Natural killer cell treated with Interleukin-12 subunit alpha and Interleukin-12 subunit beta and Interleukin-15 and Interleukin-18, amount 100 ng/mL, for 72 hours (primary cell): ENCODE measurements at places on chromosomes 13 and 19. TPM values are rescaled to one million over a fixed set of nuclear protein-coding genes. Genes with fewer than 3 reads are reported as not detected.
A peak's percentile ranks its signal among the peaks of the same experiment; 100 is the strongest.

The NXNL1 gene
- not detected for total RNA-seq

The NCR1 gene
- 253 TPM for total RNA-seq

DNA sequence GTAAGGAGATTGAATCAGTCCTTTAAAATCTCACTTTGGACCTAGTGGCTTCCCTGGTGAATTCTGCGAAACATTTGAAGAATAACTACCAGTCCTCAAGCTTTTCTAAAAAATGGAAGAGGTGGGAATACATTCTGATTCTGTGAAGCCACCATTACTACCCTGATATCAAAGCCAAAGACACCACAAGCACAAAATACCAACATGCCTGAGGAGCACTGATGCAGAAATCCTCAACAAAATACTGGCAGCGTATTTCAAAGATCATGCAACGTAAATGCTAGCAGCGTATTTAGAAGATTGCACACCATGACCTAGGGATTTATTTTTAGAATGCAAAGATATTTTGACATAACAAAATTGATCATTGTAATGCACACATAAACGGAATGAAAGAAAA lies 14.4 kb downstream of the ATP4B start:
- H3K27me3 ChIP-seq, result no peaks in the 10 kb centered on the region
- H3K27ac ChIP-seq, result no peak overlapping the region
- DNase-seq, result no peak
- peaks cover 5% of the 10 kb centered on the region for H3K4me1 ChIP-seq
- no peak overlapping the region for H3K4me3 ChIP-seq
- H3K36me3 ChIP-seq, result peaks cover 13% of the 10 kb centered on the region

The FAM83E gene
- 13.7 TPM for total RNA-seq

DNA sequence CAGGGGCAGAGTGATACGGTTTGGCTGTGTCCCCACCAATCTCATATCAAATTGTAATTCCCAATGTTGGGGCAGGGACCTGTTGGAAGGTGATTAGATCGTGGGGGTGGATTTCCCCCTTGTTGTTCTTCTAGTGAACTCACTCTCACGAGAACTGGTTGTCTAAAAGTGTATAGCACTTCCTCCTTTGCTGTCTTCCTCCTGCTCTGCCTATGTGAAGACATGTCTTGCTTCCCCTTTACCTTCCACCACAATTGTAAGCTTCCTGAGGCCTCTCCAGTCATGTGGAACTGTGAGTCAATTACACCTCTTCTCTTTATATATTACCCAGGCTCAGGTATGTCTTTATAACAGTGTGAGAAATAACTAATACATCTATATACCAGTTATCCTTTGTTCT lies 706.4 kb upstream of the KLHL1 start:
- no peak overlapping the region for H3K4me3 ChIP-seq
- no peak for DNase-seq
- H3K36me3 ChIP-seq, result peaks cover 6% of the 10 kb centered on the region
- no peak overlapping the region for H3K27ac ChIP-seq
- no peaks in the 10 kb centered on the region for H3K4me1 ChIP-seq
- H3K27me3 ChIP-seq, result no peaks in the 10 kb centered on the region

GRCh38 chr19:13707915-13708314 lies 56.4 kb upstream of the MRI1 start:
- H3K27ac ChIP-seq, result no peak overlapping the region
- no peaks in the 10 kb centered on the region for H3K36me3 ChIP-seq
- no peak for DNase-seq

- DNase-seq, result no peak
- no peaks in the 10 kb centered on the region for H3K27me3 ChIP-seq
- H3K27ac ChIP-seq, result no peak overlapping the region
- no peak overlapping the region for H3K4me3 ChIP-seq
These were observed 84.6 kb upstream of the ZNF254 start for GRCh38 chr19:24002256-24002945.

The PRSS57 gene
- total RNA-seq, result not detected

The HRC gene
- total RNA-seq, result not detected

GRCh38 chr13:106541826-106542225 lies 6.4 kb upstream of the EFNB2 start:
- no peak overlapping the region for H3K4me3 ChIP-seq
- no peak for DNase-seq
- peaks cover 5% of the 10 kb centered on the region for H3K36me3 ChIP-seq
- H3K4me1 ChIP-seq, result no peaks in the 10 kb centered on the region
- H3K27ac ChIP-seq, result no peak overlapping the region

GRCh38 chr13:39602277-39602613 lies 748 bp downstream of the LHFPL6 start:
- H3K27me3 ChIP-seq, result peaks cover 55% of the 10 kb centered on the region
- H3K4me3 ChIP-seq, result peak overlapping the region; percentile 58
- no peaks in the 10 kb centered on the region for H3K36me3 ChIP-seq
- no peak overlapping the region for H3K27ac ChIP-seq
- DNase-seq, result no peak

GRCh38 chr19:3006075-3006767 lies 22.9 kb downstream of the TLE2 start:
- H3K27me3 ChIP-seq, result no peaks in the 10 kb centered on the region
- H3K36me3 ChIP-seq, result no peaks in the 10 kb centered on the region
- H3K4me1 ChIP-seq, result no peaks in the 10 kb centered on the region
- DNase-seq, result no peak
- no peak overlapping the region for H3K4me3 ChIP-seq

- peaks cover 24% of the 10 kb centered on the region for H3K36me3 ChIP-seq
- H3K4me1 ChIP-seq, result peaks cover 21% of the 10 kb centered on the region
- peaks cover 61% of the 10 kb centered on the region for H3K27me3 ChIP-seq
- no peak for DNase-seq
These were observed 1.8 kb downstream of the MAB21L1 start for GRCh38 chr13:35474496-35475211.

DNA sequence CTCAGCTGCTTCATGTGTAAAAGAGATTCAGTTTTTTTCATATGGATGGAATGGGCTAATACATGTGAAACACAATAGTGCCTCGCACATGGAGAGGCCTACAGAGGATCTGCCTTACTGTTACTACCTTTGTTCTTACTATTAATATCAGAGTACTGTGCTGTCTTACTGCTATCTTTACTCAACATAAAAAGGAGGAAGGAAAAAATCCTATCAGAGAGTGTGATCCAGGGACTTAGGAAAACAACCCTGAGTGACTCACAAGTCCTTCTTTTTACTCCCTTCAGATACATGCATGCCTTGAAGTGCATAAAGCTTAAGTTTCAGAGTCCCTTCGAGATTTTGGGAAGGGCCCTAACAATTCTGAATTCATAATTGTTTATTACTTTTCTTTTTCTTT lies 136.8 kb downstream of the TBC1D4 start:
- peaks cover 11% of the 10 kb centered on the region for H3K4me1 ChIP-seq
- no peaks in the 10 kb centered on the region for H3K36me3 ChIP-seq
- no peaks in the 10 kb centered on the region for H3K27me3 ChIP-seq
- no peak for DNase-seq
- H3K4me3 ChIP-seq, result no peak overlapping the region

DNA sequence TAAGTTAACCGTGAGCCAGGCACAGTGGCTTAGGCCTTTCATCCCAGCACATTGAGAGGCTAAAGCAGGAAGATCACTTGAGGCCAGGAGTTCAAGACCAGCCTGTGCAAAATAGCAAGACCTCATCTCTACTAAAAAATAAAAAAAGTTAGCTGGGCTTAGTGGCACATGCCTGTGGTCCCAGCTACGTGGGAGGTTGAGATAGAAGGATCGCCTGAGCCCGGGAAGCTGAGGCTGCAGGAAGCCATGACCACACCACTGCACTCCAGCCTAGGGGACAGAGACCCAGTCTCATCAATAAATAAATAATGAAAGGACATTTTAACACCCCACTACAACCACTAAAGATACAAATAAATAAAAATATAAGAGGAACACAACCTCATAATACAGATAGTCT lies 21.6 kb downstream of the LSM14A start:
- no peak for DNase-seq
- H3K36me3 ChIP-seq, result peaks cover 5% of the 10 kb centered on the region
- peak overlapping the region; percentile 21 for H3K27ac ChIP-seq
- H3K27me3 ChIP-seq, result no peaks in the 10 kb centered on the region

GRCh38 chr13:84741253-84741652 lies 859.0 kb upstream of the SLITRK1 start:
- H3K36me3 ChIP-seq, result no peaks in the 10 kb centered on the region
- DNase-seq, result no peak
- no peaks in the 10 kb centered on the region for H3K27me3 ChIP-seq
- no peaks in the 10 kb centered on the region for H3K4me1 ChIP-seq
- H3K4me3 ChIP-seq, result no peak overlapping the region

DNA sequence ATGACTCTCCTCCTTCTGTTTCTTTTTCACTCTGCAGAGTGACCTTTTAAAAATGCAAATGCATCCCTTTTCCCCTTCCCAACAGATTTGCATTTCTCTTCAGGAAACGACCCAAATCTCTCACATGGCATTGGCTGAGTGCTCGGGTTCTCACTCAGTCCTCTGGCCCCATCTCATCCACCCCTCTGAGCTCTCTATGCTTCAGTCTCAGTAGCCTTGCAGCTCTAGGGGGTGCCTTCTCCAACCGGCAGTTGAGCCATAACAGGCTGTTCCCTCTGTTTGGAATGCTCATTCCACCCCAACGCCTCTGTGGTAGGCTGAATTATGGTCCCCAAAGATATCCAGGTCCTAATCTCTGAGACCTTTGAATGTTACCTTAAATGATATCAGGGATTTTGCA lies 78.2 kb downstream of the AKAP11 start:
- H3K27me3 ChIP-seq, result no peaks in the 10 kb centered on the region
- no peaks in the 10 kb centered on the region for H3K36me3 ChIP-seq
- H3K4me1 ChIP-seq, result peaks cover 13% of the 10 kb centered on the region
- DNase-seq, result no peak

GRCh38 chr13:59447031-59447430 lies 716.7 kb downstream of the DIAPH3 start:
- no peaks in the 10 kb centered on the region for H3K4me1 ChIP-seq
- DNase-seq, result no peak
- H3K27ac ChIP-seq, result no peak overlapping the region
- no peak overlapping the region for H3K4me3 ChIP-seq
- no peaks in the 10 kb centered on the region for H3K27me3 ChIP-seq

- peak overlapping the region; percentile 64 for H3K4me3 ChIP-seq
- H3K4me1 ChIP-seq, result peaks cover 56% of the 10 kb centered on the region
- peak overlapping the region; percentile 80 for H3K27ac ChIP-seq
- H3K27me3 ChIP-seq, result no peaks in the 10 kb centered on the region
- no peaks in the 10 kb centered on the region for H3K36me3 ChIP-seq
These were observed 45.6 kb upstream of the UBE2L5 start for GRCh38 chr13:30376426-30377311.
